Stimulated activated CD8-positive, alpha-beta memory T cell treated with anti-CD3 and anti-CD28 coated beads, Interleukin-7, amount 100 ng/mL, for 1 hour (primary cell): ENCODE measurements at places on chromosomes 12 and 14.

GRCh38 chr12:14785568-14785967, 17.7 kb downstream of the WBP11 start:
- no peak for DNase-seq

- no peak for DNase-seq
Observed at GRCh38 chr12:116215023-116215422, 62.5 kb downstream of the MED13L start.

DNA sequence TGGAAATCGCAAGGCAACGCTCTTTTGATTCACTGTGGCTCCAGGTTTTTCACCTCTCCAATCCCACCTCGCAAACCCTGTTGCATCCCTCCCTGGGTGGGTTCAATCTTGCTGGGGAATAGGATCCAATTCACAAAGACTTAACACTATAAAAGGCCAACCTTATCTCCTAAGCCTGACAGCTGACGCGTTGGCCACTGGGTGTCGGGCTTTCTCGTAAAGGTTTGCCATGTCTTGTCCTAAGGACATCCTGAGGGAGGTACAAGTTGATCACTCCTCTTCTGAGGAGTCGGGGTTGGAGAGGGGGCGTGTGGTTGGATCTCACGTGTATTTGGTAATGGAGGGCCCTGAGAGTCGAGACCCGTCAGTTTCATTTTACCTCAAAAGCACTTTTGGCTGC, 112.6 kb upstream of the FZD10 start:
- no peak for DNase-seq

- no peak for DNase-seq
Observed at GRCh38 chr12:131471271-131471905, 239.5 kb upstream of the SFSWAP start.

DNA sequence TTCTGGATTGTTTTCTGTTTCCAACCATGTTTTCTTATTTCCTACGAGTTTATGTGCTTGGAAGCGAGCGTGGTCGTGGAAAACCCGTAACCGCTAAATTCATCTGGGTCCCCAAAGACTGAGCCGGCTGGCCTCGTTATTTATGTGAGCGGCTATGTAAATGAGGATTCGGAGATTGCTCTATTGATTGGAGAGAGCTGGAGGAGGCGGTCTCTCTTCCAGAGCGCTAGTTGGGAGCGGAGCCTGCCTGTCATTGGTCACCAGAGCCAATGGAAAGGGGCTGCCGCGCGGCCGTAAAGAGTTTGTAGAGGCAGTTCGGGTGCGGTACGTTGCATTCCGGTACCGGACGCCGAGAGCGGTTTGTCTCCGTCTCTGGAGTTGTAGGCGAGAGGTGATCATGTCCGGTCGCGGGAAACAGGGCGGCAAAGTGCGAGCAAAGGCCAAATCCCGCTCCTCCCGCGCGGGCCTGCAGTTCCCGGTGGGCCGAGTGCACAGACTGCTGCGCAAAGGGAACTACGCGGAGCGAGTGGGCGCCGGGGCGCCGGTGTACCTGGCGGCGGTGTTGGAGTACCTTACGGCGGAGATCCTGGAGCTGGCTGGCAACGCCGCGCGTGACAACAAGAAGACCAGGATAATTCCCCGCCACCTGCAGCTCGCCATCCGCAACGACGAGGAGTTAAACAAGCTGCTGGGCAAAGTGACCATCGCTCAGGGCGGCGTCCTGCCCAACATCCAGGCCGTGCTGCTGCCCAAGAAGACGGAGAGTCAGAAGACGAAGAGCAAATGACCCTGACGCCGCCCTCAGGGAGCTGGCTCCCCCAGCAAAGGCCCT, 29.0 kb downstream of the WBP11 start:
- peak; percentile 67 for DNase-seq
